ENCODE measurements at places on chromosomes 6 and 20. TPM values are rescaled to one million over a fixed set of nuclear protein-coding genes. Genes with fewer than 3 reads are reported as not detected.

Gene RAET1G
- total RNA-seq = not detected

- DNase-seq = no peak
Observed at GRCh38 chr20:62427172-62428001, at the start of gene RBBP8NL. Gene RBBP8NL (minus strand): TSS chr20:62427539. CDS start chr20:62419647, 7,892 bp downstream.

DNA sequence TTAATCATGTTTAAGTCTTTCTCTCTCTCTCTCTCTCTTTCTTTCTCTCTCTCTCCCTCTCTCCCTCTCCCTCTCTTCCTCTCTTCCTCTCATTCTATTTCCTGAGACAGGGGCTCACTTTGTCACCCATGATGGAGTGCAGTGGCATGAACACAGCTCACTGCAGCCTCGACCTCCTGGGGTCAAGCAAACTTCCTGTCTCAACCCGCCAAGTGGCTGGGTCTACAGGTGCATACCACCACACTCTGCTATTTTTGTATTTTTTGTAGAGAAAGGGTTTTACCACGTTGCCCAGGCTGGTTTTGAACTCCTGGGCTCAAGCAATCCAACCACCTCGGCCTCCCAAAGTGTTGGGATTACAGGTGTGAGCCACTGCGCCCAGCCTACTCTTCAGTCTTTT, 15.7 kb upstream of the RPS10 start:
- DNase-seq = no peak

DNA sequence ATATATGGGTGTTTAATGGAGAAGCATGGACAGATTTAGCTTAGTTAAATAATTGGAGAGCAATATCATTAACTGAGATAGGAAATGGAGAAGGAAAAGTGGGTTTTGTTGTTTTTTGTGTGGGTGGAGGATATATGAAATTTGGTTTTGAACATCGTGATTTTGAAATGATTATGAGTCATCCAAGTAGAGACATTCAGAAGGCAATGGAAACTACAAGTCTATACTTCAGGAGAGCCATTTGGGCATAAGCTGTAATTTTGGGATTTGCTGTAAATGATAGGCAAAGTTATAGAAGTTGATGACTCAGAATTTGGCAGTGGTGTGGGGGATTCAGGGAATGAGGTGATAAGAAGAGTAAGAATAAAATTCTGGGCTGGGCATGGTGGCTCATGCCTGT, 27.4 kb upstream of the FAM135A start:
- DNase-seq = no peak

DNA sequence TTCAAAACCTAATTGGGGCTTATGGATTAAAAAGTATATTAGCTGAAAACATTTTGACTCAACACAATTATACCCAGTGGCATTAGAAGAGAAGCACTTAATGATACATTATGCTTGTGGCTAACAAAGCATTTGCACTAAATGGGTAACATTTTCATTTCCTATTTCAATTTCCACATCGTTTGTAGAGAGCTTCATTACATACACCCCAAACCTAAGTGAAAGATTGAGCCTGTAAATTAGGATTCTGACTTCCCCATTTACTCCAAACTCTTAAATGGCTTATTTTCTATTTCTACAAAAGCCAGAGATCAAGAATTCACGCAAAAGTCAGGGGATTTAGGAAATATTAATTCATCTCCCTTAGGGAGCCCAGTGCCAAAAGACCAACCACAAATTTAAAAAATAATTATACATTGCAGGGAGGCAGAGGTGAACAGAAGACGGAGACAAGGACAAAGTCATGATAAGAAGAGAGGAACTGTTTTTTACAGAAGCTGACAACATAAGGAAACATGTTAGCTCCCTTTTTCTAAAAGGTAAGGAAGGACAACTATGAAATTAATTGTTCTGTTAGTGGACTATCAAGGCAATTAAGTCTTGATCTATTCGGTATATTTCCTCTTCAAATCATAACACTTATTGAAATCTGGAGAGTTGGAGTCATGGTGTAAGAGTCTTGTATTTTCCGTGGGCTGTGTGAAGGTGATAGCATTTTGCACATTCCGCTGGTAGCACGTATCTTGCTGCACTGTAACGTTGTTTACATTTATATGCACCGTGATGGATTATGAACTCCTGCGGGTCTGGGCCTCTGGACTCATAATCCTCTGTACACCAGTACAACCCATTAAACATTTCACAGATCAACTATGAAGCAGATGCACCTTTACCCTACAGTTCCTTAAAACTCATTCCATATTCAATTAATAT, 24.8 kb upstream of the EZR start:
- no peak for DNase-seq

GRCh38 chr6:88761237-88762031, 202.0 kb downstream of the RNGTT start:
- DNase-seq = no peak

Gene CST2
- not detected for total RNA-seq

- DNase-seq = no peak
Observed at GRCh38 chr6:100763617-100764241, 117.4 kb downstream of the ASCC3 start.

DNA sequence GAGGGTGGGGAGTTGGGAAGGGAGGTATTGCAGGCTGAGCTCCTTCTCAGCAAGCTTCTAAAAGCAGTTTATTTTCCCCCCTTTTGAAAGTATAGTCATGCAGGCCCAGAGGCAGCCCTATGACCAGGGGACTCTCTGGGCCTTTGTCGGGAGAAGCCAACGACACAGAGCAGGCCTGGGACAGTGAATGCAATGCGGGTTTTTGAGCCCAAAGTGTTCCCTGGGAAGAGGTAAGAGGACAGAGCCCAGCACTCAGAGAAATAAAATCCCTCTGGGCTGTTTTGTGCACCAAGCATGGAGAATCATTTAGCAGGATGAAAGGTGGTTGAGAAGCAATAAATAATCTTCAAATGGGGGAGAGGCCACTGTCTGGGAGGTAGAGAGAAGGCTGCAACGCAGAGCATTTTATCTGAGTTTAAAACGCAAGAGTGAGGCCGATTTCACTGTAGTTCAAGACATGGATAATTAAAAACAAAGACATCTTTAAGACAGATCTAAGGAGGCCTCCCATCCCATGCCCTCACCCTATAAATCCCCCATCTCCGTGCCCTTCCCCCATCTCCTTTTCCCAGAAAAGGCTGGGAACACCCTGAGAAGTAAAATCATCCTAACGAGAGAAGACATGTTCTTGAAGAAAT, 237.5 kb downstream of the CDC5L start:
- no peak for DNase-seq

- no peak for DNase-seq
Observed at GRCh38 chr20:14566505-14566904, 229.1 kb upstream of the FLRT3 start.

GRCh38 chr6:111823831-111824607, 49.2 kb downstream of the FYN start:
- DNase-seq = no peak

- DNase-seq = no peak
Observed at GRCh38 chr6:137025786-137026730, 18.7 kb downstream of the IL20RA start.

- no peak for DNase-seq
Observed at GRCh38 chr6:84422380-84422968, 195.0 kb upstream of the CEP162 start.

GRCh38 chr6:53628354-53629119, 37.0 kb downstream of the KLHL31 start:
- no peak for DNase-seq

- no peak for DNase-seq
Observed at GRCh38 chr6:82264824-82265223, 17.3 kb upstream of the IBTK start.

Gene SSTR4
- total RNA-seq = not detected

- no peak for DNase-seq
Observed at GRCh38 chr6:133555685-133556084, 314.5 kb downstream of the EYA4 start.

DNA sequence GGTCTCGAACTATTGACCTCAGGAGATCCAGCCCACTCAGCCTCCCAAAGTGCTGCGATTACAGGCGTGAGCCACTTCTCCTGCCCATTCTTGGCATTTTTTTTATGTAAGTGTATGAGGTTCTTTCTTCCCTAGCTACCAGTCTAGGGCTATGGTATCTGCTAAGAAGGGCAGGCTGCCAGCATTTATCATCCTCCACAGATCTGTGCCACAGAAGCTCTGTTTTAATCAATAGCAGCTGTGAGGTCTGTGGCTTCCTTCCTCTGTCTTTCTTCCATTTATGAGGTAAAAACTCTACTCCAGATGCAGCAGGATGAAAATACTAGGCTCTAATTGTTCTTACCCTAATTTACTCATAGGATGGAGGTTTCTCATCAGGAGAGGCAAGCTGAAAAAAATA, 1382.4 kb upstream of the ADGRB3 start:
- no peak for DNase-seq

Gene LHFPL5
- total RNA-seq = not detected

DNA sequence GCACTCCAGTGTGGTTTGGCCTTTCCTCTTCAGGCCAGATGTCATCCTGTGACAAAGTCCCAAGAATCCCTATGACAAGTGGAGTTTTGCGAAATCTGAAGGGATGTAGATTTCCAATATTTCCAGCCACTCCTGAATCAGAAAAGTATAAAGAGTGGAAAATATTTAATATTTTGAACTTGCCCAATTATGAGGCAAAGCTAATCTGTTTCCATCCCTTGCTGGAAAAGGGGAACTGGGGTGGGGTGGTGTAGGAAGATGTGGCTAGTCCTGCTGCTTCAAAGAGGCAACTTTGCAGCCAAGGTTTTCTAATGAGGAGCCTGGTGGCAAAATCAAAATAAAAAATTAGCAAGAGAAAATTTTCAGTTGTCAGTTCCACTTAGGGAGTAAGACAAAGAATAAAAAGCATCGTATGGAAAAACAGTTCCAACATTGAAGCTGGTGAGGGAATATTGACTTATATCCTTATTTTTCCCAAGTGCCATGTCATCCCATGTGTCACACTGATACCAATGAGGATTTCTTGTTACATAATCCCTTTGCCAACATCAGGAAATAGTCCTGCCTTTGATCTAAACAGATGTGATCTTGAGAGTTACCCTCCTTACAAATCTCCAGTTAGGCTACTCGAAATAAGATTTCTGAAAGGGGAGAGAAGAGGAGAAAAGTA, 480.0 kb upstream of the JARID2 start:
- no peak for DNase-seq

- no peak for DNase-seq
Observed at GRCh38 chr20:44660581-44660980, 9.1 kb upstream of the ADA start.

Gene CCN5
- not detected for total RNA-seq

Gene CRISP3
- not detected for total RNA-seq

DNA sequence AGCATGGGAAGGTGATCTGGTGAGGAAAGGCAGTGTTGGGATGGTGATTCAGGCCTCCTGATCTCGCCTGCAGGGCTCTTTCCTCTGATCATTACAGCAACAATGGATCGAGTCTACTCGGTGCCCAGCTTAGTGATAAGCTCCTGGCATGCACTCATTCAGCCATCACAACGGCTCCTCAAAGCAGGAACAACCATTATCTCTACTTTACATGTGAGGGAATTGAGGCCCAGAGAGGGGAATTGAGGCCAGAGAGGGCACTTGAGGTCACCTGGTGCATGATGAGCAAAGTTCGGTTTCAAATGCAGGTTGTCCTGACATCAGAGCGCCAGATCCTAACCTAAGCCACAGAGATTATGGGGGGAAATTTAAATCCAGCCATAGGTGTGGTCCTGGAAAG, 42.0 kb upstream of the BPIFA2 start:
- no peak for DNase-seq

DNA sequence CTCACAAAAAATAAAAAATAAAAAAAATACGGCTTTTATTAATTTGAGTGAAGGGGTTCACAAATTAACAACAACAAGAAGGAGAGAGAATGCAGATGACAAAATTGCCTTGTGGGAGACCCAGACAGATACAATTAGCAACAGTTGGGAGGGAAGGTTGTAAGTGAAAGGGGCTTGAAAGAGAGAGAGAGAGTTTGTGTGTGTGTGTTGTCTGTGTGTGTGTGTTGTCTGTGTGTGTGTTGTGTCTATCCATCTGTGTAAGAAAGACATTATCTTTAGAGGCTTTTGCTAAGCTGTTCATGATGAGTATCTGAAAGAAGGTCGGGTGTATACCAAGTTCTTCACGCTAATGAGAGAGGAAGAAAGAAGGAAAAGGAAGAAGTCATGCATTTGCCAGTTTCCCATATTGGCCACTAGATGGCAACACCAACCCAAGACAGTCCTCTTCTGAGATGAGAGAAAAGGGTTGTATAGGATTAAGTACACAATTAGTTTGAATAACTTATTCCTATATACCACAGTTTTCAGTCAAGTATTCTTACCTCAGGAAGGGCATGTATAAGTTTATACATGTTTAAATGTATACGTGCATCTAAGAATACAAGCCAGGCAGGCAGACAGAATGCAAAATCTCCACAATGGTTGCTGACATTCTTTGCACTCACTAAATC, 63.7 kb upstream of the CD2AP start:
- DNase-seq = peak; percentile 15

DNA sequence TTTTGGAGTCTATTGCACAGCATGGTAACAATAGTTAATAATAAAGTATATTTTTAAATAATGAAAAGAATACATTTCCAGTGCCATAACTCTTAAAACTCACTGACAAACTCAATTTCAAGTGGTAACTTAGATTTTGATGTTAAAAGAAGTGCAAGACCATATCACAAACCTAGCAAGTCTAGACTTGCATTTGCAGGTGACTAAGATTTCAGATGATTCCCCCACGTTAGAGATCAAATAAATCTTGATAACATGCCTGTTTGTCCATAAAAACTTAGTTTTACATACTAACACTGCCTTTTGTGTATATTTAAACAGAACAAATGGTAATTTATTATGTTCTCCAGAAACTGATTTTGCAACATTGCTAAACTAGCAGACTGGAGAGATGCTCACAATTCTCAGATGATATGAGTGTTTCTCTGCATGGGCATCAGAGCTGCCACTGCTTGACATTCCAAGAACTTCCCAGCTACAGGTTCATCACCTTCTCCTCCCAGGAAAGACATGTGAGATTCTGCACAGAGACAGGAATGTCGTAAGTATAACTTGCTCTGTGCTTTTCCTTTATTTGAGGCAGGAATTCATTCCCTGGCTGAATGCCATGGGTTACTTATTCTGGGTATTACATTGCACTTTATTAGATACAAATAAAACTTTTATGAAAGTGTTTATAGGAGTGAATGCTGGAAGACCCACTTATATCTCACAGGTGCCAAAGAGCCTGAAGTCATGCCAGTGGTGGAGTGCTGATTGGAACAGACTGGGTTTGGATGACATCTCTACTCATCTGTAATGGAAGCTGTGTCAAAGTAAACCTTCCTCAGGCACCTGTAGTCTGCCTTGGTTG, 160.2 kb upstream of the FOXA2 start:
- DNase-seq = no peak

DNA sequence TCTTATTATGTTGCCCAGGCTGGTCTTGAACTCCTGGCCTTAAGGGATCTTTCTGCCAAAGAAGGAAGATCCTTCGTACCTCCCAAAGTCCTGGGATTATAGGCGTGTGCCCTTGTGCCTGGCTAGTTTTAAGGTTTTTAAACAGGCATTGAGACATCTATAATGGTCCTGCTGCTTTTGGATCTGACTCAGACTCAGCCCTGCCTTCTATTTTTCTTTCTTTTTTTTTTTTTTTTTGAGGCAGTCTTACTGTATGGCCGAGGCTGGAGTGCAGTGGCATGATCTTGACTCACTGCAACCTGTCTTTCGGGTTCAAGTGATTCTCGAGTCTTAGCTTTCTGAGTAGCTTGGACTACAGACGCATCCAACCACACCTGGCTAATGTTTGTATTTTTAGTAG, 73.7 kb downstream of the PHF20 start:
- DNase-seq = no peak

- DNase-seq = no peak
Observed at GRCh38 chr20:5757949-5758348, 7.7 kb downstream of the SHLD1 start.

Gene BCAS1
- total RNA-seq = 0.33 TPM

Gene LY6G6F
- total RNA-seq = not detected
